Psoas muscle (tissue), 8 donors: ENCODE measurements at places on chromosomes 4 and X.

DNA sequence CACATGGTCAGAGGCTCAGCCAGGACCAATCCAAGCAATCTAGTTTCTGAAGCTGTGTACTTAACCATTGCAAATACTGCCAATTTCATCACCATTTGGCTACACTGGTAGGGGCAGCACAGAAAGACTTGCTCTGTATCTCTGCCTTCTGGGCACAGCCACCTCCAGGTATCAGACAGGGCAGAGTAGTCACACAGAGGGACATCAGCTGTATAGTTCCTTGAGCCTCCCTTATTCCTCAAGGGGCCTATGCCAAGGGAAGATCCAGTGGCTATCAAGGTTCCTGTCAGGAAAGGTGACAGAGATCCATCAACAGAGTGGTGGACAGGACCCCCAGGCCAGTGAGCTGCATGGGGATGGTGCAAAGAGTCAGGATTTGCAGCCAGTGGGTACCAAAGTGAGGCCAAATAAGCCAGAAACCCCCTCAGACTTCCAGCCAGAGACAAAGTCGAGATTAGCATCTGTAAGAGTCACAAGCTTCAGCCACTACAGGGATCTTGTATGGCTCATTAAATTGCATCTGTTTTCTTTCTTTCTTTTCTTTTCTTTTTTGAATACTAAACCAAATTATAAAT is 381.6 kb upstream of the CPEB2 start:
- DNase-seq: no peak

- DNase-seq: no peak
These were observed 72.0 kb upstream of the IL13RA2 start for GRCh38 chrX:115089419-115089818.

DNA sequence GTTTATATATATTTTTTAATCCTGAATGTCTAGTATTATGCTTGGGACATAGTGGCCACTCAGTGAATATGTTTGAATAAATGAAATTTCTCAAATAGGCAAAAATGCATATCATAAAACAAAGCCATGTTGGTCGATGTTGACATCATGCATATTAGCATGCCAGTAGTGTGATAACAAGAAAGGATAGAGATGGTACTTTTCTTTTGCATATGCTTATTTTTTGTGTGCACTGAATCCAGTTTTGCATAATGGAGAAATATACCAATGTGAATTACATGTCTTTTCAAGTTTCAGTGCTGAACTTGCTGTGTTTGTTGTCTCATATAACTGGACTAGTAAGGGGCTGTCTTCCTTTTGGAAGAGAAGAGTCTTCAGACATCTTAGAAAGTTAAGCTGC is 7.5 kb downstream of the CPE start:
- no peak for DNase-seq

DNA sequence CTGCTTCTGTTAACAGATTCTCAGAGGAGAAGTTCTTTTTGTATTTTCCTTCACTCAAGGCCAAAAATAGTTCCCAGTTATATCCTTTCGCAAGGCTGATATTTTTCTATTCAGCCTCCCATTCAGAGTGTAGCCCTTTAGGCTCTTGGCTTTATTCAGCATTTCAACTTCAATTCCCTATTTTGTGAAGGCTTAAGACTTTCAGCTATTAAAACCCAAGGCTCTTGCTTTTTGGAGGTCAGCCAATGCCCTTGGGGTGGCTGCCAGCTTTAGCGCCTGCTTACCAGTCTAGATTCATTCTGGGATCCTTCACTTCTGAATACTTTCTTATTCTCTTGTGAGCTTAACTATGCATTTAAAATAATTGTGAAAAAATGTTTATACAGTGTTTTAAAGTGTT is 57.3 kb upstream of the ADGRA3 start:
- peak; percentile 59 for DNase-seq

GRCh38 chr4:110059556-110060191 is 138.7 kb downstream of the ELOVL6 start:
- no peak for DNase-seq

GRCh38 chr4:34644579-34645115 is 1599.7 kb downstream of the ARAP2 start:
- DNase-seq: no peak

DNA sequence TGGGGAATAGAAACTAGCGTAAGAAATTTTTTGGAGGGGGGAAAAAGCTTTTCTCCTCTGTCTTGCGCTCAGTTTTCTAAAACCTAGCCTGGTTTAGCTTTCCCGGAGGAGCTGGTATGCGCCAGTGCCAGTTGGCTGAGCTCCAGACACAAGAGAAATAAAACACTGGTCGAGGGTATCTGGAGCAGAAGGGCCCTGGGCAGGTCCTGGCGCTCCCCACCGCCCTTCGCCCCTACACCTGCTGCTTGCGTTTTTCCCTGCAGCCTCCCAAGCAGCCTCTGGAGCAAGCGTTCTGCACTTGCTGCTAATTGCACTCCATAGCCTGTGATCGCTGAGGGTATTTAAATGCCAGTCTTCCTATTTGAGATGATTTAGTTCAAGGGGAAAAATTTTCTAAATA is 816 bp downstream of the EREG start:
- no peak for DNase-seq

DNA sequence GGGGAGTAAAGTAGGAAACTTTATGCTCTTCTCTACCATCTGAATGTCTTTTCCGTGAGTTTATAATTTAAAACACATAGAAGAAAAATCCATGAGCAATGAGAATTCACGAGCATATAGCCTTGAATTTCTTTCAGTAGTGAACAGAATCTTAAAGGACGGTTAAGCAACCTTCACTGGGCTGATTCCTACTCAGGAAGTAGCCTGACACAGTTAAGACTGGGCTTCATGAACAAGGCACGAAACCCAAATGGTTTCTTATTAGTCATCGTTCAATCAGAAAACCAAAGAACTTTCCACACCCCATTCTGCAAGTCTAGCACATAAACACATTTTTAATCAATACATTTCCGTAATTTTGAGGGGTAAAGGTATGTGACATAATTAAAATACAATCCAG is 95.8 kb downstream of the SH3KBP1 start:
- no peak for DNase-seq

- no peak for DNase-seq
These were observed 1473.4 kb downstream of the RPA4 start for GRCh38 chrX:98357146-98357545.

- DNase-seq: no peak
These were observed 59.1 kb downstream of the IGFBP7 start for GRCh38 chr4:57051095-57051494.
